Foreskin fibroblast (primary cell): ENCODE measurements at places on chromosomes 7 and 10.

DNA sequence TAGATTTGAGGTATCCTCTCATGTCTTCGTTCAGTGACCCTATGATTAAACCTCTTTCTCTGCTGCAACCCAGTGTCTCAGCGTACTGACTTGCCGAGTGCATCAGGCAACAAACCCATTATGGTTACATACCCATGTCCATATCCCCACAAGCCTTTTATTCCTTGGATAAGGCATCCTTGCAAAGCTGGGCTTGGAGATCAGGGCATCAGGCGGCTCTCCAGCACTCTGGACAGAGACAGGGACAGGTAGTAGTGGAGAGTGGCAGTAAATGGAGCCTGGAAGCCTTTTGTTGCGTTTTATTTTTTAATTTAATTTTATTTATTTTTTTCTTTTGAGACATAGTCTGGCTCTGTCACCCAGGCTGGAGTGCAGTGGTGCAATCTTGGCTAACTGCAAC is 32.0 kb upstream of the NPFFR1 start:
- DNase-seq = peak; percentile 27

- no peak for DNase-seq
These were observed 338 bp downstream of the ATP6V0E2 start for GRCh38 chr7:149873970-149874643.

GRCh38 chr10:88999625-89000024 is 9.0 kb downstream of the FAS start:
- DNase-seq = no peak

GRCh38 chr10:104842704-104843103 is 201.6 kb downstream of the SORCS3 start:
- no peak for DNase-seq

DNA sequence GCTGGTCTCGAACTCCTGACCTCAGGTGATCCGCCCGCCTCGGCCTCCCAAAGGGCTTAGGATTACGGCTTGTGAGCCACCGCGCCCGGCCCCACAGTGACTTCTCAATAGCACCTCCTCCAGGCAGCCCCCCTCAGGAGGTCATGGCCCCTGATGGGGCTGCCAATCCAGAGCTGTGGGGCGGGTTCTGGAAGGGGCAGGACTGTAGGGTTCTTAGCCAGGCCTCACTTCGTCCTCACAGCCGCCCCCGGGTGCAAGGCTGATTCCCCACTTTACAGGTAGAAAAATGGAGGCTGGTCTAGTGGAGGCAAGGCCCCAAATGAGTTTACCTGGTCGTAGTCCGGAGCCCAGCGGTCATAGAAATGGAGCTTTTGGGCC is 638 bp downstream of the METTL27 start:
- DNase-seq = no peak

- DNase-seq = peak; percentile 91
These were observed 165.3 kb downstream of the WNT2 start for GRCh38 chr7:117157241-117158209.

- peak; percentile 85 for DNase-seq
These were observed 68.9 kb upstream of the AQP1 start for GRCh38 chr7:30842542-30843451.

DNA sequence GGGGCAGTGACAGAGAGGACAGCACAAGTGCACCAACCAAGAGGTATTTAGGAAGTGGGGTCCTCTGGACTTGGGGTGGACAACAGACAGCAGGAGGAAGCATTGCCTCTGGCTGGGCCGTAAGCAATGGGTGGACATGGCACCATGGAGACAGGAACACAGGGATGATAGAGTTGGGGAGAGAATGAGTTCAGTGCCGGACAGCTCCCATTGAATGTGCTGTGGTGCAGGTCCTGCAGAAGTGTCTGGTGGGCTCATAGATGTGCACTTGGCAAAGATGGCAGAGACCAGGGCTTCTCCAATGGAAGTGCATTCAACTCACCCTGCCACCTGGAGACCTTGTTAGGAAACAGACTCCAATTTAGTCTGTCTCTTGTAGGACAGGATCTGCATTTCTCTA is 341.5 kb upstream of the ZMIZ1 start:
- DNase-seq = no peak

DNA sequence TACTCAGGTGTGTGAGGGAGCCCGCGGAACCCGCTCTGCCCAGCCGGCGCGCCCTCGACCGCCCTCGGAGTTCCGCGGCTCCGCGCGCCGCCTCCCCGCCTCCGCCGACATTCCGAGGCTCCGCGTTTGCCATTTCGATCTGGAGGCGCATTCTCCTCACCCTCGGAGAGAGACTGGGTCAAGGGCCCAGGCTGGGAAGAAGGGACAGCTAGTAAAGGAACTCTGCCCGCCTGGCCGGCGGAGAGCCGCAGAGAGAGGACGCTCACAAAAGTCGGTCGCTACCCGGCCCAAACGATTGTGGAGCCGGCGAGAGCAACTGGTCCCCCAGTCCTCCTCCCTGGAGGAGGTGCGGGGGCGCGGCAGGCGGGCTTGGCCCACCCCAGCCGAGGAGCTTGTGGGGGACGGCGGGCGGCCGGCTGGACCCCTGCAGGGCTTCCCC is 74.5 kb upstream of the LEP start:
- peak; percentile 41 for DNase-seq

GRCh38 chr10:112880633-112881530 is 69.2 kb upstream of the TCF7L2 start:
- DNase-seq = no peak

- DNase-seq = no peak
These were observed 116.0 kb upstream of the FZD8 start for GRCh38 chr10:35758076-35758475.

GRCh38 chr10:71736570-71736952 is 17.0 kb upstream of the C10orf105 start:
- DNase-seq = no peak

DNA sequence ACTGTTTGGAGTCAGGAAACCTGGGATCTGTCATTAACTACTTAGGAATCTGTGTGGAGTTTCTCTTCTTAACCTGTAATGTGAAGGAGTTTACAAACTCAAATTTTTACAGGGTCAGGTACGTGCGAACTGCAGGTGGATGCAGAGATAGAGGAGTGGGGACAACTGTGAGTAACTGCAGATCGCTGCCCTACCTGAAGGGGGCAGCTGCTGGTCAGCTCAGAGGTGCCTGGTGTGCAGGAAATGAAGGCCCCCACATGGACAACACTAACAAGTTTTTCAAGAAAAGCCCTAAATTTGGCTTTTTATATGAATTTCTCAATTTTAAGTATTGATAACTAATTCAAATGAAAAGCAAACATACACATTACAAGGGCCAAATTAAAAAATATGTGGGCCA is 380.0 kb downstream of the REEP3 start:
- no peak for DNase-seq

DNA sequence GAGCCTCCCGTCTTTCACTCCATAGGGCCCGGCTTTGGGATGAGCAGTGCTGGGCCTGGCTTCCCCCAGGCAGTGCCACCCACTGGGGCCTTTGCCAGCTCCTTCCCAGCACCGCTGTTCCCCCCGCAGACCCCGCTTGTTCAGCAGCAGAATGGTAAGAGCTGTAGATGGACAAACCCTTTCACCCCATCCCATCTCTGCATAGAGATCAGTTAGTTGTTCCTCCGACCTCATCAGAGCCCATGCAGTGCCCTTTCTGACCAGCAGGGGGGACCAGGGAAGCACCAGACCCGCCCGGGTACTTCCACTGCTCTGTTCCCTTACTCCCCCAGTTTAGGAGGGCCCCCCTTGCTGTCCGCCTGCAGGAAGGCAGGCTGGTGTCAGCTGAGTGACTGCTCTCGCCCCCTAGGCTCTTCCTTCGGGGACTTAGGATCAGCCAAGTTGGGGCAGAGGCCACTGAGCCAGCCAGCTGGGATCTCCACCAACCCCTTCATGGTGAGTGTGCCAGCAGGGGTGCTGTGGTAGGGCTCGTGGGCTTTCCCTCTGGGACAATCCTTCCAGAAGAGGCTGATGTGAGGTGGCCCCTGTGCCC is 9.8 kb downstream of the SAP25 start:
- DNase-seq = peak; percentile 65

DNA sequence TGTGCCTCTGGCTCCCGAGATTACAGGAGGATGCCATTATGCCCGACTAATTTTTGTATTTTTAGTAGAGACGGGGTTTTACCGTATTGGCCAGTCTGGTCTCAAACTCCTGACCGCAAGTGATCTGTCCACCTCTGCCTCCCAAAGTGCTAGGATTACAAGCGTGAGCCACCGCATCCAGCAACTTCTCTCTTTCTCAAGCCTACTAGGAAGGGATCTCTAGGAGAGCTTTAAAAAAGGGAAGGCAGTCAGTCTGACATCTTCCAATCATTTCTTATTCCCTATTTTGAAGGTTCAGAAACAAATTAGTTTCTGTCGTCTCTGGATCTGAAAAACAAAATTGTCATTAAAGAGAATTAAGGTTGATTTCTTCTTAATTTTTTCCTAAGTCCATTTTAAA is 2.5 kb upstream of the TMEM26 start:
- no peak for DNase-seq

- no peak for DNase-seq
These were observed 44.6 kb downstream of the GTF2IRD1 start for GRCh38 chr7:74498354-74498753.

GRCh38 chr10:101000915-101001658 is 1.5 kb downstream of the LZTS2 start:
- peak; percentile 94 for DNase-seq

DNA sequence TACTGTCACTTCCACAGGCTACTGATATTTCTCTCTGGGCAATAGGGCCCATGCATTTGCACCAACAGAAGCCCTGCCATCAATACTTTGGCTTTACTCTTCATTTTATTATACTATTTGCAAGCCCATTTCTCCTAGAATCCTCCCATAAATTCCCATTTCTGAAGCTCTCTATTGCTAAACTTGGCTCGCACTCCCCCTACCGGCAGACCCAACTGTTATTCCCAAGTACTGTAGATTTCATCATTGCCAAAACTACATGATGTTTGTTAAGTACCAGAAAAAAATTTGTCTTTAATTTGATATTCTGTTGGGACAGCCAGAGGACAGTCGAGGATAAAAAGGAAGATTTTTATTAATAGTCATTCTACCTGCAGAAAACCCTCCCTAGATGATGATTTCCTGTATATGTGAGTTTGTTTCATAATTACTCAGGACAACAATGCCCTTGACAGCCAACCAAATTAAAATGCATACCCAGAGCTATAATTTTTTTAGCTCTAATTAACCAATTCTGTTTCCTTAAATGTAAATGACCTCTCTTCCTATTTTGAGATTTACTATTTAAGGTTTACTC is 298.6 kb downstream of the REEP3 start:
- DNase-seq = peak; percentile 83

- DNase-seq = no peak
These were observed 197.6 kb upstream of the STK17A start for GRCh38 chr7:43385309-43385680.

DNA sequence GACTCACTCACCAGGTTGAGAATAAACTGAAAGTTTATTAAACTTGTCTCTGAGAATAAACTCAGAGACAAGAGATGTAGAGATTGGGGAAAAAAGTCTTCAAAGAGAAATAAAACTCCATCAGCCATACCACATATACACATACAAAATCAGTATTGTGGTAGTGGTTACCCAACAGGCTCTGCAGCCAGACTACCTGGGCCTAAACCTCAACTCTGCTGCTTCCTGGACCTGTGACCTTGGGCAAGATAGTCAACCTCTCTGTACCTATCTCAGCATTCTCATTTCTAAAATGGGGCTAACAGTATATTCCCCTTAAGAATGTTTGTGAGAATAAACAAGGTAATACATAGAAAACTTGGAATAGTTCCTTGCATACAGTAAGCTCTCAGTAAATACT is 15.3 kb downstream of the TPK1 start:
- DNase-seq = no peak

DNA sequence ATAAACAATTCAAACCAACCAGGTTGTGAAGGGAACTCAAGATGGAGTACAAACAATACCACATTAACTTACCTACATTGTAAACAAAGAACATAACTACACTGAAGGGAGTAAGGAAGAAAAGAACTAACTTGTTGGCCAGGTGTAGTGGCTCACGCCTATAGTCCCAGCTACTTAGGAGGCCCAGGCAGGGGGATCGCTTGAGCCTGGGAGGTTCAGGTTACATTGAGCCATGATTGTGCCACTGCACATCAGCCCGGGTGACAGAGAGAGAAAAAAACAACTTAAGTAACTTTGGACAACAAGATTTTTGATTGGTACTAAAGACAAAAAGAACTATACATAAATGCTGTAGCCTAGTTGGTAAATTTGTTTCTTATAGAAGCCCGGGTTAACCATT is 68.8 kb downstream of the TRIL start:
- no peak for DNase-seq

DNA sequence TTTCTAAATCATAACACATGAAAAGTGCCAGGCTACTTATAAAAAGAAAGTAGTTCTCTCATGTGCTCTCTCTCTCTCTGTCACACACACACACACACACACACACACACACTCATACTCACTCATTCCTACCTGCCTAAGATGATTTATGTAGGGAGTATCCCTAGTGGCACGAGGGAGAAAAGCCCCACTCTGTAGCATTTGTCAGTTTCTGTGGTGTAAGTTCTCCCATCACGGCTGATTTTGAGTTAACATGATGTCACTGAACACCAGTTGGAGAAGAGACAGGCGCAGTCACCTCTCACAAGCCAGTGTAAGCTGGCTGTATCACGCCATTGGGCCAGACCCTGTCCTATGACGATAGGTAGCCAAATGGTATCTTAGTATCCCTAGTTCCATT is 395.4 kb downstream of the SFMBT2 start:
- DNase-seq = no peak

DNA sequence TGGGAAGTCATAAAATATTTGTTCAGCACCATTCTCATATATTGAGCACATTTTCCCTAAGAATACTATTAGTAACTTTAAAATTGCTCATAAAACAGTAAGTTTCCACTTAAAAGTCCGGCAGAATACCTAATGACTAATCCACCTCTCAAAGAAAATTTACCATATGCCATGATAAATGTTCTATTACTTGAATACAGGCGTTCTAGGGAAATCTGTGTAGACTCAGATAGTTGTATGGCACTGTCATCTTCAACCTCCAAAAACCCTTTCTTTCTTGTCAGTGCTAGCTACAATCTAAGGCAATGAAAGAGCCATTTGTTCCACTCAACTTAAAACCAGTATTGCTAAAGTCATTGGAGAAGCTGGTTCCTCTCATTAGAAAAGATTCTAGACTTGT is 7.3 kb downstream of the GPR37 start:
- DNase-seq = no peak

DNA sequence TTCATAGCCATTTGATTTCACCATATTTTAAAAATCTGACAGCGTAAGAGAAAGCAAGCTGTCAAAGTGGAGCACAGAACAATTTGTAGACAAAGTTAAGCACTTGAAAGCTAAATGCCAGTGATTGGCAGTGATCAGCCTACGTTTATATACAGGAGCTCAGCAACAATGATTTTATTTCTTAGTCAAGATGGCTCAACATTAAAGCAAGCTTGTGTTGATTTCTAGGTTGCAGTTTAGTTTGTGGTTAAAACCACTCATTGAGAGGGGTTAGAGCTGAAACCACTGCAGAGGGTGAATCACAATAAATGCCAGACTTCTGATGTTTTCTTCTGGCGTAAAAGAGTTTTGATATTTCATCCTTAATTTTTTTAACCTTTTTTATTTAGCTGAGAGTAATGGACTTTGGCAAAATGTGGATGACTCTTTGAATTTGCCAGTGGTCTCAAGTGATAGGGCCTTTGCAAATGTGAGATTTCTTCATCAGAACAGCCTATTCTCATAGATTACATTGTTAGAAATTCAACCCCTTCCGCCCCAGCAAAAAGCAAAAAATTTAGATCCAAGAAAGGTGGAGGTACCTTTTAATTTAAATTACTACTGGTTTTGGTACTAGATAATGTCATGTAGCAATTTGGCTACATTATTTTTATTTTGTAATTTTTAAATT is 73.8 kb downstream of the SHOC2 start:
- DNase-seq = peak; percentile 80

- no peak for DNase-seq
These were observed 60.0 kb upstream of the MKLN1 start for GRCh38 chr7:131267631-131268030.

- peak; percentile 16 for DNase-seq
These were observed 34.4 kb downstream of the ASAH2 start for GRCh38 chr10:50216894-50217293.
